ENCODE measurements at places on chromosomes 7 and 10.

DNA sequence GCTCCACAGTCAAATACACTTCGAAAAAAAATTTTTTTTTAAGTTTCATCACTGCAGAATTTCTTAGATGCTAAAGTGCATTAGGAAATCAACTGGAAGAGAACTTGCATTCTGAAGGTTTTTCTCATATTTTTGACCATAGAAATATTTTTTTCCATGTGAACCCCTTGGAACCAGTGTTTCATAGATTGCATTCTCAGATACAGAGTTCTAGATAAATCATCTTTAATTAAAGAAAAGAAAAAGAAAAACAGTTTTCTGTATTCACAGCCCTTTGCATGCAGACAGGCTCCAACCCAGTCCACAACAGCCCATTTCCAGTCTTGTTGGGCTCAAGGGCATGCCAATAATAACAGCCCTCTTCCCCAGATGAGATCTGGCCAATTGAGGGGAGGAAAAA, 75.5 kb upstream of the RPA3 start:
- no peak for DNase-seq

GRCh38 chr7:1087465-1087814, 473 bp upstream of the GPER1 start:
- DNase-seq = no peak

GRCh38 chr10:69968830-69969229, 83.8 kb upstream of the MACROH2A2 start:
- peak; percentile 49 for DNase-seq

DNA sequence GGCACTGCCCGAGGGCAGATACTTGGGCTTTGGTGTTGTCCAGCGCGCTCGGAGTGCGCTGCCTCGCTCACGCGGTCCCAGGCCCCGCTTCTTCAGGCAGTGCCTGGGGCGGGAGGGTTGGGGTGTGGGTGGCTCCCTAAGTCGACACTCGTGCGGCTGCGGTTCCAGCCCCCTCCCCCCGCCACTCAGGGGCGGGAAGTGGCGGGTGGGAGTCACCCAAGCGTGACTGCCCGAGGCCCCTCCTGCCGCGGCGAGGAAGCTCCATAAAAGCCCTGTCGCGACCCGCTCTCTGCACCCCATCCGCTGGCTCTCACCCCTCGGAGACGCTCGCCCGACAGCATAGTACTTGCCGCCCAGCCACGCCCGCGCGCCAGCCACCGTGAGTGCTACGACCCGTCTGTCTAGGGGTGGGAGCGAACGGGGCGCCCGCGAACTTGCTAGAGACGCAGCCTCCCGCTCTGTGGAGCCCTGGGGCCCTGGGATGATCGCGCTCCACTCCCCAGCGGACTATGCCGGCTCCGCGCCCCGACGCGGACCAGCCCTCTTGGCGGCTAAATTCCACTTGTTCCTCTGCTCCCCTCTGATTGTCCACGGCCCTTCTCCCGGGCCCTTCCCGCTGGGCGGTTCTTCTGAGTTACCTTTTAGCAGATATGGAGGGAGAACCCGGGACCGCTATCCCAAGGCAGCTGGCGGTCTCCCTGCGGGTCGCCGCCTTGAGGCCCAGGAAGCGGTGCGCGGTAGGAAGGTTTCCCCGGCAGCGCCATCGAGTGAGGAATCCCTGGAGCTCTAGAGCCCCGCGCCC, at the start of gene NPY:
NPY (plus strand) TSS at position 294 of the 802 bp plus-strand sequence. CDS start 1,051 bp downstream, outside the sequence.
- no peak for DNase-seq

- DNase-seq = no peak
These were observed at the start of gene KCNH2 for GRCh38 chr7:150978126-150978789. Gene KCNH2, minus strand, starts transcription at chr7:150978321. Its CDS starts 408 bp downstream, at chr7:150977913.

DNA sequence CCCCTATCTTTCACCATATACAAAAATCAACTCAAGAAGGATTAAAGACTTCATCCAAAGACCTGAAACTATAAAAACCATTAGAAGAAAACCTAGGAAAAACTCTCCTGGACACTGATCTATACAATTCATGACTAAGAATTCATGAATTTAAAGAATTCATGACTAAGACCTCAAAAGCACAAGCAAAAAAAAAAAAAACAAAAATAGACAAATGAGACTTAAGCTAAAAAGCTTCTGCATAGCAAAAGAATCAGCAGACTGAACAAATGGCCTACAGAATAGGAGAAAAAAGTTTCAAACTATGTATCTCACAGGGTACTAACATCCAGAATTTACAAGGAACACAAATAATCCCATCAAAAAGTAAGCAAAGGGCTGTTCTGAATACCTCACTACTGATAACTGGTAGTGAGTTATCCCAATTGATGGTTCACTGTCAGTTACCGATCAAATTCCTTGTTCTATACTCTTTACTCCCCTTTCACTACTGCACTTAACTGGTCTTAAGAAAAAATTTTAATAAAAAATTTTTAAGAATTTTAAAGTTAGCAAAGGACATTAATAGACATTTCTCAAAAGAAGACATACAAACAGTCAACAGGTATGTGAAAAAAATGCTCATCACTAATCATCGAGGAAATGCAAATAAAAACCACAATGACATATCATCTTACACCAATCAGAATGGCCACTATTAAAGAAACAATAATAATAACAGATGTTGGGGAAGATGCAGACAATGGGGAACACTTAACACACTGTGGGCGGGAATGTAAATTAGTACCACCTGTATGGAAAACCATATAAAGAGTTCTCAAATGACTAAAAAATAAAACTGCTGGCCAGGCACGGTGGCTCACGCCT, 33.2 kb downstream of the KMT2C start:
- no peak for DNase-seq

GRCh38 chr10:107166403-107166802, 1.9 kb upstream of the SORCS1 start:
- no peak for DNase-seq

- DNase-seq = no peak
These were observed 258.0 kb upstream of the LYZL1 start for GRCh38 chr10:29030900-29031299.

GRCh38 chr10:35872671-35873070, 230.6 kb upstream of the FZD8 start:
- no peak for DNase-seq

- no peak for DNase-seq
These were observed 612 bp downstream of the KCP start for GRCh38 chr7:128909625-128910568.

DNA sequence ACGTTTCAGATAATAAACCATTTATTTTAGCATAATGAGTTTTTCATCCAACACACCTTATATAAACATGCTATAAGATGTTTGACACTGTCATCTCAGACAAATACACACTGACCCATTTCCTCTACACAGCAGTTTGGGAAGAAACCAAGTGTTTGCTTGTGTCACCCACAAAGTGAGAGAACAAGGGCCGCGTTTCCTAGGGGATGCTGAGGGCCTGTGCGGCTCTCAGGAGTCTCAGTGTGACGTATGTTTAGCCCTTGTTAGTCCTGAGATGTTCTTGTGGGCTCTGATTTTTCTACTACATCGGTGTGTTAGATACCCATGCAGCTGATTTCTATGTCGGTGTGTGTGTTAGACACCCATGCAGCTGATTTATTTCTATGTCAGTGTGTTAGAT, 266.3 kb downstream of the DIP2C start:
- DNase-seq = no peak

DNA sequence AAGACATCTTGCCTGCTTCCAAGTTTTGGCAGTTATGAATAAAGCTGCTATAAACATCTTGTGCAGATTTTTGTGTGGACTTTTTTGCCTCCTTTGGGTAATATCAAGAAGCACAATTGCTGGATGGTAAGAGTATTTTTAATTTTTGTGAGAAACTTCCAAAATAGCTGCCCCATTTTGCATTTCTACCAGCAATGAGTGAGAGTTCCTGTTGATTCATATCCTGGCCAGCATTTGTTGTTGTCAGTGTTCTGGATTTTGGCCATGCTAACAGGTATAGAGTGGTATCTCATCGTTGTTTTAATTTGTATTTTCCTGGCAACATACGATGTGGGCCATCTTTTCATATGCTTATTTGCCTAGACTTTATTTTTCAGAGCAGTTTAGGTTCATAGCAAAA, 53.9 kb downstream of the BTAF1 start:
- no peak for DNase-seq

- DNase-seq = no peak
These were observed 188.7 kb downstream of the PLXNA4 start for GRCh38 chr7:132387596-132387995.

DNA sequence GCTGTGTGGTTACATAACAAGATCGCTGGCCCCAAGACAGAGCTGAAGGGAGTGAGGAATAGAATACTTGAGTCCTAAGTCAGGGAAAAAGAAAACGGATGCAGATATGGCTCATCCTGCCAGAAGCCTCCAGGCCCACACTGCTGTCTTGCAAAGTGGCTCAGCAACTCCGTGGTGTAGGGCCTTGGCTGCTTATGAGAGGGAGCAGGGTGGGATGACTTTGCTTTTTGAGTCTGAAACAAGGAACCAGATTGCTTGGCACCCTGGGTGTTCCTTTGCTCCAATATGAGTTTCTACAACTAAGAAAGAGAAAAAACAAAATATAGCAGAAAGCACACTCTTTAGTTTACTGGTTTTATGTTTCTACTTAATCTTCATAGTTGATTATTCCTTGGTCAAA, 193.8 kb upstream of the WDR11 start:
- peak; percentile 16 for DNase-seq

DNA sequence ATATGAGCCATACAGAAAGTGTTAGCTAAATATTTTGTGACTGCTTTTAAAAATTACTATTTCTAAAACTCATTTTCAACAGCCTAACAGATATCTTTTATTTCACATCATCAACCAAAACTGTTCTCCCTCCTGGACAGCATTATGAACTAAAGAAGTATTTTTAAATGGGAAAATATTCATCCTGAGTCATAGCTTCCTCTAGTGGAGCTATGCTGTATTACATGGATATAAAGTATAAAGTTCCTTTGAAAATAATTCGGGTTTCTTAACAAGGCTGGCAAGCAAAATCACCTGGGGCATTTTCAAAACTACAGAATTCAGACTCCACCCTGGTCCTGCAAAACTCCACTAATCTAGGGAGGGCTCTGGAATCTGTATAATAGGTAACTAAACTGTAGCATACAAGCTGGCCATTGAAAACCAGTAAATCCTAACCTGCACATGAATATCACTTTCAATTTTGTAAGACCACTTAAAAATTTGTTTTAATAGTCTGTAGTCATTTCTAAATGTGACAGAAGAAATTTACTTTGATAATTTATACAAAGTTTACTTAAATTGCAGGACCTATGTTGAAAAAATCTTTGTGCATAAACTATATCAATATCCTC, 53.5 kb downstream of the SCIN start:
- no peak for DNase-seq

GRCh38 chr7:123865517-123866117, 20.6 kb downstream of the HYAL4 start:
- peak; percentile 30 for DNase-seq

- DNase-seq = no peak
These were observed 64.0 kb upstream of the WAC start for GRCh38 chr10:28468707-28469483.

GRCh38 chr7:12549106-12549505, 21.4 kb upstream of the SCIN start:
- DNase-seq = no peak

DNA sequence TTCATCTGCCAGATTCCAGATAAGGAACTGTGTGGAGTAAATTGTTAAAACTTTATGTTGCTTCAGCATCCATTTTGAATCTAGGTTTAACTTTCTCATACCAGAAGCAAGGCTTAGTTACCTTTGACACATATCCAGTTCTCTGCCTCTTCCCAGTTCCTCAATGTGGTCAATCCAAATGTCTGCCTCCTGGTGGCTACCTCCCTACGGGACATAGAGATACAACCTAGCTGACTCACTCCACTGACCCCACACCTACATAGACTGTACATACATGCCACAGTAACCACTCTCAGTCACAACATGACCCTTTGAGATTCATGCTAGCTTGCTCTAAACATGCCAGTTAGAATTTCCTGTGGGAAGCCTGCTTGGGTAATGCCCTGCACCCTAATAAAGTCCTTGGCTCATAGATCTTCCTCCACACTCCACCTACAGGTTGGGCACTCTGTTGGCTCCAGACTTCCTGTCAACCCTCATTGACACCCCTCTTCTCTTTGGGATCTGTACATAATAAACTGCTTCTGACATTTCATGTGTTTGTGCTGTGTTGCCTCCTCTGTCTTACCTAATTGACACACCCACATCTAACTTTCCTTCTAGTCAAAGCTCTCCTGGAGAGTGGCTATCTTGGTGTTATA, 278.1 kb downstream of the HTR7 start:
- DNase-seq = no peak

DNA sequence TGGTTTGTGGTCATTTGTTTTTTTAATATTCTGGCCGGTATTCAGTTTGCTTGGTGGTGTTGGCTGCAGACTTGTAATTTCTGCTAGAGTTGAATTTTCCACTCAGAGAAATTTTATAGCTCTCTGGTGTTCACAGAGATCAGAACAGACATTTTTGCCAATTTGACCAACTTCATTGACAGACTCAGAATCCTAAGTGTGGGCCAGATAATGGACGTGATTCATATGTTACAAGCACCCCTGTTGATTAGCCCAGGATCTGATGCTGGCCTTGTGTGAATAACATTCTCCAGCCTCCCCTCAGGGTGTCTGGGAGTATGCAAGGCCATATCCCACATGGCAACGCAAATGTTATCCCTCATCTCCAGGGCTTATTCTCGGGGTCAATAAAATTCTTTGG, 283.8 kb downstream of the C7orf25 start:
- no peak for DNase-seq

GRCh38 chr7:102432442-102433218, 745 bp upstream of the ORAI2 start:
- no peak for DNase-seq

DNA sequence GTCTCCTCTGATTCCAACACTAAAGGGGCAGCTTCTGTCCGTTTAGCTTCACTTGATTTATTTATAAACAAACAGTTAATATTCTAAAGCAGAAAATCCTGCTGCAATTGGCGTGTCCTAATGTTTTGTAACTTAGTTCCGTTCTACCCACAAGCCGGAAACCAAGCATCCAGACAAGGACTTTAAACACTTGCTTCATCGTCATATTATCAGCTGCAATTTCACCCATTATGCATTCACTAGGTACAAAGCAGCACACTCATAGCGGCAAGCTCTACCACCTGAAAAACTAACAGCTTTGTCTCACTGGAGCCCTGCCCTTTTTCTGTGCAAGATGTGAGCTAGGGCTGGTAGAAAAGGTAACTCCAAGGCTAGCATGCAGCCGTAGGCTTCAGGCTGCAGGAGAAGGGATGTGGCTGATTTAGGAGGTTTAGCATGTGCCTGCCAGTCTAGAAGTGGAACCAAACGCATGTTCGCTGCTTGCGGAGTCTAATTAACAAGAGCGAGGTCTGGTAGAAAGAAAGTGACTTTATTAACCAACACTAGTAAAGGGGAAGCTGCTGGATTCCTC, 43.7 kb upstream of the BPGM start:
- DNase-seq = no peak

- no peak for DNase-seq
These were observed 347.0 kb downstream of the KCNMA1 start for GRCh38 chr10:77290528-77291155.

- no peak for DNase-seq
These were observed 20.6 kb upstream of the VPS41 start for GRCh38 chr7:38929460-38930171.

Data from GDM1 (cell line).